Kidney glomerular epithelial cell (primary cell): ENCODE measurements at places on chromosomes 1 and 21.

DNA sequence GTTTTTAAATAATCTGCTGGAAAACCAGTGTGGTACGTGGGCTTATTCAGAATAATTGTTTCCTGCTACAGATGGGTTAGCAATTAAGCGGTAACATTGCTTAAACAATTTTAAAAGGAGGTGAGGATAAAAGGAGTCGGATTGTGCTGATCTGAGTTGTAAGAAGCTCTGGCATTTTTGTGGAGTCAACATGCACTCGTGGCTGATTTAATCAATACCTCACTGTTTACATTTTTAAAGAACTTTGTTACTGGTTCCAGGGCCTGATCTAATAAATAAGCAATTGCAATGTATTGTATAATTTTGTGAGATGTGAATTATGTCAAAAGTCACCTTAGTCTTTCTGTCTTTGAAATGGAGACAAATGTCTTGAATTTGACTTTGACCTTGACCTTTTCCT is 474.0 kb downstream of the SETD4 start:
- no peak for DNase-seq

- DNase-seq: peak; percentile 40
These were observed 218.3 kb upstream of the HOOK1 start for GRCh38 chr1:59596432-59596831.

GRCh38 chr1:81920245-81920740 is 119.6 kb downstream of the ADGRL2 start:
- DNase-seq: peak; percentile 24

DNA sequence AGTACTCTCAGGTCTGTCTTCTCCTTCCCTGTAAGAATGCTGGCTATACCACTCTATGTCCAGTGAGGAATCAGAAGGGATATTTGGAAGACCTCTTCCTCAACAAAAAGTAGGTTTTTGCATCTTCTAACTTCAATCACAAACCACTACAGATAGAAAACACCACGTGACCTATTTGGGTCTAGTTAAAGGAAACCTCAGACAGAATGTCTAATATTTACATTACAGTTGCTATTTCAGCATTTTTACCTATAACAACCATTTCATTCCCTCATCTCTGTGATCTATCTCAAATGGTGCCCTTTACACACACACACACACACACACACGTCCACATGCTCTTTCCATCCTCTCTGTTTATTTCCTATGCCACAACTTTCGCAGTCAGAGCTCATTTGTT is 7.9 kb upstream of the ADORA3 start:
- DNase-seq: no peak

DNA sequence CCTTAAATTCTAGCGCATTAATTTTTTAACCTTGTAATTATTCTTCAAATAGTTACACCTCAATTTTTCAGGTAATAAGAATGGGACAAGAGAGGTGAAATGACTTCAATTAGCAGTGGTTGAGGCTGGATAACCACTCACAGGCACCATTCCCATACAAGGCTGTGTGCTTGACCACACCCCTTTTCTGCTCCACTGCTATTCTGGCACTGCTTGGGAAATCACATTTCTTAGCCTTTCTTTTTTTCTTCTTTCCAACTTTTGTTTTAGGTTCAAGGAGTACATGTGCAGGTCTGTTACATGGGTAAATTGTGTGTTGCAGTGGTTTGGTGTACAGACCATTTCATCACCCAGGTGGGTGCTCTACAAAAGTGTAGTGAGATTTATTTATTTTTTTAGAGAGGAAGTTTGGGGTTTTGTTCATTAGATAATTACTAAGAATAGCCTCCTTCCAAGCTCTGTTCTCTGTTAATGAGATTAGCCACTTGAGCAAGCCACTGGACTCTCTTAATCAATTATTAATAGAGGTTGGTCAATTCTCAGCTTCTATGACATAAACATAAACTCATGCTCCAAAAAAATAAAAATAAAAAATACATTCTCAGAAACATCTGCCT is 14.4 kb downstream of the ILDR2 start:
- DNase-seq: peak; percentile 65

GRCh38 chr1:160453443-160453842 is 53.1 kb downstream of the VANGL2 start:
- no peak for DNase-seq

DNA sequence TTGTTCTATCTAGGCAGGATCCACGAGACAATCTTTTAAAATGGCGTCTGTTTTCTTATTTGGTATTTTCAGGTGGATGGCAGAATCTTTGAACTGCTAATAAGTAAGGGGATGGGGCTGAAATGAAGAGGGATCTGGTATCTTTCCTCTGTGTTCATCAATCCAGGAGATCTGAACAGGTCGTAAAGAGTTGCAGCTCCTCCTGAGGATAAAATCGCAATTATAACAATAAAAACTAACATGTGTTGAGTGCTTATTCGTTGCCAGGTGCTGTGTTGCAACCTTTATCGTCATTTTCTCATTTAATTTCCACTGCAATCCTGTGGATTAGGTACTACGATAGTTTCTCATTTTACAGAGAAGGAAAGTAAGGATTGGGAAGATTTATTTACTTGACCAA is 134.6 kb upstream of the DPYD start:
- DNase-seq: no peak

- DNase-seq: peak; percentile 41
These were observed 107.9 kb downstream of the SPSB1 start for GRCh38 chr1:9400425-9401079.

DNA sequence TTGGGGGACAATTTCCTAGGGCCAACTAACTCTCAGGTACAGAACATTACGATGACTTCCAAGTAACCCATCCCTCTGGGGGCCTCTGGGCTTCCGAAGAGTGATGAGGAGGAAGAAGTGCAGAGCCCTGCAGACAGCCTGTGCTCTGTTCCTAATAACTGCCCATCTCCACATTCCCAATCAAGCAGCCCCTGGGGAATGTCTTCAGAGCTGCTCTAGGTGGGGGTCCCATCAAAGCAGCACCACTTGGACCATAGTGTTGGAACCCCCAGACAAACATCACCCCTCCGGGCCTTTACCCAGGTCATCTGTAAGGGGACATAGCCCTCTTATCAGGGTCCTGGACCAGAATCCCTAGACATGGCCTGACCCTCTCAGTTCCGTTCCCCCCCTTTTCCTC is 357.3 kb downstream of the NPHP4 start:
- DNase-seq: no peak

GRCh38 chr1:231032963-231033362 is 7.1 kb downstream of the FAM89A start:
- DNase-seq: no peak

DNA sequence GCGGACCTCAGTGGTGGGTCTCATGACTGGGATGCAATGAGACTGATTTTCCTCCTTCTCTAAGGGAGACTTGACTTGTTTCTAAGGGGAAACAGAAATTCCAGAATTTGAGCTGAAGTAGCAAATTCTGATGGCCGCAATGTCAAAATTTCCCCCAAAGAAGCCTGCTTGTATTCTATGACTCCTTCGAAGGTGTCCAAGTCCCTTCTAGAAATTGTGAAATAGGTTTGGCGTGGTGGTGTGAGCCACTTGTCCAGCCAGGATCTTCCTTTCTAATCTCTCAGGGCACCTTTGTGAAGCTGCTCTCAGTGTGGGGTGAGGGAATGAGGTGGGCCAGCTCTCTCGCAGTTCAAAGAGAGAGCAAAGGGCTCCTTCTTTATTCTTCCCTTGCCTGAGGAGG is 19.9 kb downstream of the CLIC6 start:
- no peak for DNase-seq
